Uterus (tissue), 4 donors: ENCODE measurements at places on chromosomes 5 and 9. TPM values are rescaled to one million over a fixed set of nuclear protein-coding genes. Genes with fewer than 3 reads are reported as not detected.

DNA sequence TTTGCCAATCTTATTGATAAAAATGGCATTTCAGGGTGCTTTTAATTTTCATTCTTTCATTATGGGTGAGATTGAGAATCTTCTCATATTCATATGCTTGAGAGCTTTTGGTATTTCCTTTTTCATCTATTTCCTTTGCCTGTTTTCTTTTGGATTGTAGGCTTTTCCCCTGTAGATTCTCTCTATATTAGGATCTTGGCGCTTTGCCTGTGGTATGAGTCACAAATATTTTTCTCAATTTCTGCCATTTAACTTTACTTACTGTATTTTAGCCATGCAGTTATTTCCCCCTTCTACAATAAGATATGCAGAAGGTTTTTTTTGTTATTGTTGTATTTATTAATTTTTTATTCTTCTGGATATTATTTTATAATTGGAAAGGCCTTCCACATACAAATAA lies 21.5 kb upstream of the KLF9 start:
- no peak for DNase-seq

- DNase-seq = peak; percentile 23
These were observed 55.9 kb downstream of the TMC1 start for GRCh38 chr9:72577212-72577753.

DNA sequence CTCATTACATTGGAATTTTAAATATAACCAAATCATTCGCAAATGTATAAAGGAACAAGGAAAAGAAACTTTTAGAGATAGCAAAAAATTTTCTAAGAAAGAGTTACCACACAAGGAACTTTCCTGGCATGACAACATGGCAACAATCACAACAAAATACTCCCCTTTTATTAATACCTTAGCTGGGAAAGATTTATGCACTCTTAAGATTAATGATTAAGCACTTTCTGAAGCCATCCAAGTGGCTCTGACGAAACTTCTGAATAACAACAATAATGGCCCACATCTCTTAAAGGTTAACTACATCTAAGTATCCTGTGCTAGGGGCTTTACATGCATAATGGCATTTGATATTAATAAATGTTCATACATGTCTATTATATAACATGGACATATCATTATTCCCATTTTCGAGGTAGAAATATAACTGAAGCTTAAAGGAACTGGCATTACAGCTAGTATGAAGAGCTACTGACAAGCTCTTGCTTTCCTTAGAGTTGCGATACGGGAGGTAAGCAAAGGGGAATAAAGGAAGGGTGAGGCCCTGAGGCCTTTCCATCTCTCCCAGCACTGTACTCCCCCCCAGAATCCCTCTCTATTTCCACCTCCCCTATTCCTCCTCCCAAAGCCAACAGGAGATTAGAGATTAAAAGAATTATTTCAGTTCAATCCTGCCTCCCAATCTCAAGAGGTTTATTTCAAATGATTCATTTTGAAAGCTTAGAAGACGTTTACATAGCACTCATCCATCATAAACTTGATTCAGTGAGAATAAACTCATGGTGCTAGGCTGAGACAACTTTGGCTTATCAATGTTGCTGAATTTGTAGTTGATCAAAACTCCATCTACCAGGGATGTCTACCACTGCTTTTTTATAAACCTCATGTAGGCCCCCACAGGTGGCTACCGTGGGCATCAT lies 9.6 kb downstream of the MTMR12 start:
- no peak for DNase-seq

- DNase-seq = no peak
These were observed 423.0 kb upstream of the BRINP1 start for GRCh38 chr9:119792242-119792641.

DNA sequence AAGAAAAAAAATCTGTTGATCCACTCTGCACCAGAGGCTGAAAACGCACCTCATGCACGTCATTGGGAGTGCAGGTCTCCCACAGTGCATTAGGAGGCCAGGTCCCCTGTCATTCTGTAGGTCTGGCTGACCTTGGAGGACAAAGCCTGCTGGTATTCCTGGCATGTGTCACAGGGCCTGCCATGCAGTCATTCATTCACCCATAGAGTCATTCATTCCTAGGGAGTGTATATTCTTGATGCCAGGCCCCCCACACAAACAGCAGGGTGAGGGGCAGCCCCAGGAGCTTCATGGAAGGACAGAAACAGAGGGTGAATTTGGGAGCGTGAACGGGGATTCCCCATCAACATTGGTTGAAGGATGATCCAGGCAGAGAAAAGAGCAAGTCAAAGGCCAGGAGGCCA lies 2.2 kb downstream of the GBGT1 start:
- DNase-seq = no peak

GRCh38 chr5:38532165-38532669 lies 24.2 kb downstream of the LIFR start:
- no peak for DNase-seq

DNA sequence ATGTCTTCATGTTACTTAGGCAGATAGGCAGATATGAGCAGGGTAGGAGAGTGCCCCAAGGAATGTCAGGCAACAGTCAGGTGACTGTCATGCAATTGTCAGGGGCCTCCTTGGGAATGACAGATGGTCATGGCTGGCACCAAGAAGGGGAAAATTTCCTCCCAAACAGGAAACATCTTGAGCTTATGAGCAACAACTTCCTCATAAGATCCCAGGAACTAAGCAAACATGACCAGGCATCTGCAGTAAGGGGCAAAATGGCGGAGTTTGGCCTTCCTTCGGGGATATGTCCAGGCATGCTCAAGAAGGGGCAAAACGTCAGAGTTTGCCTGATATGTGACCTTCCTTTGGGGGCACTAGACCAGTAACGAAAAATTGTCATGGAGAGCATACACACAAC lies 591.8 kb downstream of the PDE4D start:
- DNase-seq = no peak

GRCh38 chr9:97473717-97474116 lies 27.7 kb upstream of the TMOD1 start:
- DNase-seq = no peak

- DNase-seq = no peak
These were observed 94.0 kb upstream of the ALDH1B1 start for GRCh38 chr9:38298503-38298902.

DNA sequence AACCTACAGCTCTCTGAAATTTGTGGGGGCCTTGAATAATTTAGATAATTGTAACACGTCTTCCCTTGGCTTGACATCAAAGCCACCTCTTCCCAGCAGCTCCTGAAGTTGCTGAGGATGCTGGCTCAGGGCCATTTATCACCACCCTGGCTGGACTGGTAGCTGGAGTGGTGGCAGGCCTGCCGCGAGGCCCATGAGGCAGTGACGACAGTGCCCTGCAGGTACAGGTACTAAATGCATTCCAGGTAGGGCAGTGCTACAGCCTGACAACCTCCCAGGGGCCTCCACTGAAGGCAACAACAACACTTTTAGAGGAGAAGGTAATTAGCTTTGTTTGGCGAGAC lies 270.2 kb upstream of the KLF4 start:
- no peak for DNase-seq

- peak; percentile 34 for DNase-seq
These were observed 142.3 kb downstream of the SMARCA2 start for GRCh38 chr9:2157277-2158110.

- DNase-seq = no peak
These were observed 667 bp downstream of the FBXO10 start for GRCh38 chr9:37575511-37575914.

DNA sequence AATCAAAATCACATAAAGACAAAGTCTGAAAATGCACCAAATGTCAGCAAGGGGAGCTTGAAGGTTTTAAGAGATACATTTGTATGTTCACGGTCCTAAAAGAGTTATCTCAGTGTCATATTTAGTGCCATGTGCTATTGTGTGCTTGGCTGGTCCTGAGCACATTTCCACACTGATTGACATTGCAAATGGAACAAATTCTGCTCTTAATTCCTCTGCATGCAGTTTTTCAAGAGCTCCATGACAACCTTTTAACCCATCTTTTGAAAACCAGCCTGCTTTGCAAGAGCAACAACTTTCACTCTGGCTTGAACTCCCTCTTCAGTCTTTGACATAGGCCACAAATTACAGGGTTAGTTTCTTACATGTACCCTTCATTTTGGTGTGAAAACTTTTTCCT lies 175.4 kb upstream of the ACTBL2 start:
- DNase-seq = no peak

DNA sequence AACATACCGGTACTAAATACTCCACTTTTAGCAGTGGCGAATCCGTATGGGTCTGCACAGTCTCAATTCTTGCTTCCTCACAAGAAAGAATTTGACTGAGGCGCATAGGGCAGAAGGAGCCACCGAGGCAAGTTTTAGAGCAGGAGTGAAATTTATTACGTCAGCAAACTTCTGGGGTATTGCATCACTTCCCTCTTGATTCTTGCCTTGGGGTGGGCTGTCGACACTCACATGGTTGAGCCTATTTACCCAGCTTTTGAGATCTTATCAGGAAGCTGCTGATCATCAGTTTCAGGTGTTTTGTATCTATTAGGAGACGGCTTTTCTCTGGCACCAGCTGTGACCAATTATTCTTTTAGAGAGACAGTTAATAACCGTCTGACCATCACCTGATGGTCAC lies 111.5 kb upstream of the CCNH start:
- no peak for DNase-seq

DNA sequence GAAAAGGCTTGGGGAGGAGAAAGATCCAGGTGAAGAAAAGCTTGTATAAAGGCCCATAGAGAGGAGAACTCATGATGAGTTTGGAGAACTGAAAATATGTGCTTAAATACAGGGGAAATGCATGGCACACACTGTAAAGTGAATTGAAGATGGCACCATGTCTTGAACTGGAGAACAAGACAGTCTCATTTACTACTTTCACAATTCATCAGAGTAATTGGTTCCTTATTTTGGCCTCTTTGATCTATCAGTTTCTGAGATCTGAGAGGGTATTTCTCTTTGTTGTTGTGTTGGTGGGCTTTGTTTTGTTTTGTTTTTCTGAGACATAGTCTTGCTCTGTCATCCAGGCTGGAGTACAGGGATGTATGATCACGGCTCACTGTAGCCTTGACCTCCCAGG lies 98.2 kb downstream of the CEMIP2 start:
- DNase-seq = no peak

- DNase-seq = peak; percentile 50
These were observed 13.9 kb downstream of the PRRC2B start for GRCh38 chr9:131407717-131408195.

DNA sequence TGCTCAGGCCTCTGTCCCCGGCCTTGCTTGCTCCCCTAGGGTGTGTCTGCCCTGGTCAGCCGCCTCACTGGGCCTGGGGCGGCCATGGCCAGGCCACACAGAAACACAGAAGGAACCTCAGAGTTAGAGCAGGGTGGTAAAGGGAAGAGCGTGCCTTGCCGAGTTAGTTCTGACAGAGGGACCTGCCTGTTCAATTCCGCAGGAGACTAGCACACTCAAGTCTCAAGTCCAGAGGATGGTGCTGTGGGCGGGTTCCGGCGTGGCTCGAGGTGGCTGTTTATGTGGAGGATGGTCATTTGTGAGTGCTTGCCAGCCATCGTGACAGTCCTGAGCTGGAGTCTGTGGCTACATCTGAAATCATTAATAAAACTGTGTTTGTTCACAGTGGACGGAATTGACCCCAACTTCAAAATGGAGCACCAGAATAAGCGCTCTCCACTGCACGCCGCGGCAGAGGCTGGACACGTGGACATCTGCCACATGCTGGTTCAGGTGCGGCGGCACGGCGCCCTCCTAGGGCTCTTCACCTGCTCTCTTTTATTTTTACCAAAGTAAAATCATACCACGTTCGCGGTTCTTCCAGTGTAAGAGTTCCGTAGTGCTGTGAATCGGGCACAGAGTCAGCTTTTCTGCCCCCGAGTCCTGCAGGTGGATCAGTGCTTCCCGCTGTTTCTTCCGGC lies 95.5 kb upstream of the CACNA1B start:
- DNase-seq = no peak

DNA sequence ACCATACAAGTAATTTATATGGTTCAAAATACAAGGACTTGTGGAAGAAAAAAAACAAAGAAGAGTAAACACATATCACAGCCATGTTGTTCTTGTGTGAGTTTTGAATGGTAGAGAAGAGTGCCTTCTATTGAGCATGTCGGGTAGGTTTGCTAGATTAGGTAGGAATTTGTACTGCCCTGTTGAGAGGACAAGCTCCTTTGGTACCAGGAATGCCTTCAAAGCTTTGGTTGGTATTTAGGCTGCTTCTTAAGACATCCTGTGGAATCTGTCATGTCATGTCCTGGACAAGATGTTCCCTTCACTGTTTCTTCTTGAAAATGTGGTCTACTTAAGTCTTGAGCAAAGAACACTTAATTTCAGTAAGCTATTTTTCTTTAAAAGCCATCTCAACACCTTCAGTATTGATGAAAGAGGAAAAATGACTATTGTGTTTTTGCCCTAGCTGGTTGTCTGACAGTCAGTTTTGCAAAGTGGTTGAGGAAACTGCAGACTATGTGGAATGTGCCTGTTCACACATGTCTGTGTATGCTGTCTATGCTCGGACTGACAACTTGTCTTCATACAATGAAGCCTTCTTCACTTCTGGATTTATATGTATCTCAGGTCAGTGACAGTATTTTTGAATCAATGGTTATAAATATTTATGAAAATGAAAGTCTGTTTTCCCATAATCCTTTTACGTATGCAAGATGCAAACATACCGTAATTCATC lies 296.9 kb downstream of the ADGRV1 start:
- no peak for DNase-seq

- DNase-seq = no peak
These were observed 68.7 kb upstream of the GRHPR start for GRCh38 chr9:37353791-37354190.

DNA sequence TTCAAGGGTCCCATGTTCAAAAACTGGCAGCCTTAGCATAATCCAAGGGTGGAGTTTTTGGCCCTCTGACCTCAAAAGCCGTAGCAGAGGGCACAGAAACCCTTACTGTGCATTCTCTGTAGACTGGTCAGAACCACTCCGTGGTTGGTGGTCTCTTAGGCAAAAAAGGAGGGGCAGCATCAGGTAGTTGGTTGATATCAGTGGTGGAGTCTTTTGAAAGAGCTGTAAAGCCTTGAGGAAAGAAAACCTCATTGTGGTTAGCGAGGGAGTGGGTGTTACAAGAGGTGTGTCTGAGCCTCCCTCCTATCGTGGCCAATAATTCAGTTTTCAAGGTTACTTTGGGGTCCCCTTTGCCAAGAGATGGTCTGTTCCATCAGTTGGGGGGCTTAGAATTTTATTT lies 40.9 kb downstream of the ARHGEF28 start:
- DNase-seq = no peak

DNA sequence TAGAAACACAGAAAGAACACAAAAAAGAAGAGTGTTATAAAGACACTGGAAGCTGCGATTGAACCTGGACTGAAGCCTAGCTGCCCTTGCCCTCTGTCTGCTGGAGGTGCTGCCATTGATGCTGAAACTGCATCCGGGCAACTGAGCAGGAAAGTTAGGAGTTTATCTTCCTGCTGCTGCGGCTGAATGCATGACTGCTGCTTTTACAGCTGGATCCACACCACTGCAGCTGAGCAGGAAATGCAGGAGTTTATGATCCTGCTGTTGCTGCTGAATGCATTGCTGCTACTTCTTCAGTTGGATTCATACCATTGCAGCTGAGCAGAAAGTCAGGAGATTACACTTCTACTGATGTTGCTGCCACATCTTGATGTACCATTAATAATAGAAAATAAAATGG lies 21.8 kb upstream of the JAKMIP2 start:
- DNase-seq = no peak

FRMD3 gene
- total RNA-seq = 3.9 TPM

OSMR gene
- total RNA-seq = 33.5 TPM

TMEM203 gene
- total RNA-seq = 43.6 TPM

ZNF454 gene
- 5.4 TPM for total RNA-seq

C5orf34 gene
- 7.7 TPM for total RNA-seq

DNM1 gene
- 23.1 TPM for total RNA-seq
